ENCODE measurements at places on chromosomes 1 and 21.

DNA sequence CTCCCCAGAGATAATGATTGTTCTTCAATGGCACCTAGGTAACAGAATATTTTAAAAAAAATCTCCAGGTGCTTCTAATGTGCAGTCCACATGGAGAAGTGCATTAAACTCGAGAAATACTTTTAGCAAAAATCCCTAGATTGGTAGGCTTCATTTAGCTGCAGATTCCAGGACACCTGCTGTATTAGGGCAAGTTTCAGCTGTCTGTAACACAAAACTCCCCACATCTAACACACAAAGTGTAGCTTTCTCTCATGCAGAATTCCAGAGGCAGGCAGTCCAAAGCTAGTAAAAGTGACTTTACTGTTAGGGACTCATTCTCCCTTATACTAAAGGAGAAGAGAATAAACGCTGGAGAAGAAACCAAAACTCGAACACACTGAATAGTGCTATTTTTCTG, 1414.3 kb upstream of the B3GALT2 start:
- ATAC-seq: no peak

DNA sequence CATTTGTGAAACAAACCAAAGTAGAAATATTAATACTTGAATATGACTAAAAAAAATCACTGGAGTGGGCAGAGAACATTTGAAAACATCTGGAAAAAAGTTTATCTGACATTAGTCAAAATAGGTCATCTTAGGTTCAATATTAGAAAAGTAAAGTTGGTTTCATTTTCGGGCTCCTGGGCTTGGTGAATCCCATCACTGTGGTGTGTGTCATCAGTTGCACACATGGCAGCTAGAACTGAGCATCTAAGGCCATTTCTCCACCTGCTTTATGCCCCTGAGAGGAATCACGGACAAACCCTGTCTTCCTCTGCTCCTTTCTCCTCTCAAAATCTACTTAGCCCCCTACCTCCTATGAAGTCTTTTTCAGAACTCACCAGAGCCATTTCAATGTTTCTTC, 5.4 kb downstream of the HSD11B1 start:
- no peak for ATAC-seq

DNA sequence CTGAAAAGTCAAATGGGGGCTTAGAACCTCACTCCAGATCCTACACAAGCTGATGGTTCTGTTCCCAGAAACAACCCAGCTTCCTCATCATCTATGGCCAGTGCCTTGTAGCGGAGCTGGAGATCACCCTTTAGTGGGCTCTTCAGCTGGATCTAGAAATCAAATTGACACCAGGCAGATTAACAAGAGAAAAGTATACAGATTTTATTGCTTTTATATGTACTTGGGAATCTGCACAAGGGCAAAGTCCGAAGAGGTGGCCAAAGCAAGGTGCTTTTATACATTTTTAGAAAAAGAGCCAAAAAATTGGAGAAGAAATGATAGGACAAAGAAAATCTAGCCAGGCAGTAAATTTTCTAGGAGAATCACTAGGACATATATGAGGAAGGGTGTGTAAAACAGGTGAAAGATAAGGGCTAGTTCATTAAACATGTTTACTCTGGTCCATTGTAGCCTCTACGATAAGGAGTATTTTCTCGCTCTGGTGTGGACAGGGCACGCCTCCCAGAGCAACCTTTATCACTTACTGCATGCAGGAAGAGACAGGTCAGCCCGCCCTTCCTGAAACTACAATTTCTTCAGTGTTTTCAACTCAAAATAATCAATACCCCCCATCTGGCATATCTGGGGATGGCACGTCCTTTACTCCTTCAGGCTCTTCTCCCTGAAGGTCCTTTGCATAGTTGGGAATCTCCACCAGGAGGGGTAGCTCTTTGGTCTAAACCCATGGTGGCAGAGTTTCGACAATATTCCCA, 14.0 kb upstream of the LGALS8 start:
- ATAC-seq: no peak

DNA sequence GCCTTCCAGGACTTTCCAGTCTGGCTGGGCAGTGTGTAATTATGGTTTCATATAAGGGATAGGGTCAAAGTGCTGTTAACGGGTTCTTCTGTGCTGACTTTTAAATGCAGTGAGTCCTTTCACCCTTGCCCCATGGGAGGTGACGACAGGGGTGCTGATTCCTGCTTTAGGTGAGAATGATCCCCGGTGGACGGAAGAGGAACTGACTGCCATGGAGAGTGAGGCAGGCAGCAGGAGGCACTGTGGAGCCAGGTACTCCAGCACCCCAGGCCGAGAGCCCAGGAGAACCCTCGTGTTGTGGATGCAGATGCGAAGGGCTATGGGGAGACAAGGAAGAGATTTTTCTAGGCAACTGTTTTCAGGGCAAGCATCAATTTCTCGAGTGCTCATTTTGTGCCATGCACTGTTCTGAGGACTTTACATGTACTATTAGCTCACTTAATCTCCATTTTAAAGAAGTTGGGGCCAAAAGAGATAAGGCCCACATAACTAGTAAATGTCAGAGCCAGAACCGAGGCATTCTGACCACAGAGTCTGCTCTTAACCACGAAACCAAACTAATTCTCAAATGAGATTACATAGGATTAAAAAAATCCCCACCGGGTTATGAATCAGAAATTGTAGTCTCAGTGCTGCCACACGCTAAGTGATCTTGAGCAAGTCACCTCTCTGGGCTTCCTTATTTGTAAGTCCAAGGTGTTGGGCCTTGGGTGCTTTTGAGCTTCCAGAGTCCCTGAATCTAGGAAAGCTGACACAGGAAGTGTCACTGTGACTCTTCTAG, 28.2 kb downstream of the STPG1 start:
- ATAC-seq: no peak

DNA sequence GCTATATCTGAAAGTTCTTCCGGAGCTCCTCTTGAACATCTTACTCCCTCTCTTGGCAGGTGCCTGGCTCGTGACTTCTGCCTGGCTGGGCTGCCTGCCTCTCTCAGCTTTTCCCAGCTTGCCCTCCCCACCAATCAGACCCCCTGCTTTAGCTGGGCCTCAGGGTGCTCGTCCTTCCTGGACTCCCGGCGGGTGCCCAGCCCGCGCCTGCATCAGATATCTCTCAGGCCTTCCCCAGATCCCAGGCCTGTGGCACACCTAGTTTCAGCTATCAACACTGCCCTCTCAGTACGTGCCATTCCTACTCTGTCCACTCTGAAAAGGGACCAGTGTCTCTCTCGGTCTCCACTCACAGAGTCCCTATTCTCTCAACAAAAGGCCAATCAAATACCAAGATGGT, 96.5 kb upstream of the CLDN14 start:
- no peak for ATAC-seq

DNA sequence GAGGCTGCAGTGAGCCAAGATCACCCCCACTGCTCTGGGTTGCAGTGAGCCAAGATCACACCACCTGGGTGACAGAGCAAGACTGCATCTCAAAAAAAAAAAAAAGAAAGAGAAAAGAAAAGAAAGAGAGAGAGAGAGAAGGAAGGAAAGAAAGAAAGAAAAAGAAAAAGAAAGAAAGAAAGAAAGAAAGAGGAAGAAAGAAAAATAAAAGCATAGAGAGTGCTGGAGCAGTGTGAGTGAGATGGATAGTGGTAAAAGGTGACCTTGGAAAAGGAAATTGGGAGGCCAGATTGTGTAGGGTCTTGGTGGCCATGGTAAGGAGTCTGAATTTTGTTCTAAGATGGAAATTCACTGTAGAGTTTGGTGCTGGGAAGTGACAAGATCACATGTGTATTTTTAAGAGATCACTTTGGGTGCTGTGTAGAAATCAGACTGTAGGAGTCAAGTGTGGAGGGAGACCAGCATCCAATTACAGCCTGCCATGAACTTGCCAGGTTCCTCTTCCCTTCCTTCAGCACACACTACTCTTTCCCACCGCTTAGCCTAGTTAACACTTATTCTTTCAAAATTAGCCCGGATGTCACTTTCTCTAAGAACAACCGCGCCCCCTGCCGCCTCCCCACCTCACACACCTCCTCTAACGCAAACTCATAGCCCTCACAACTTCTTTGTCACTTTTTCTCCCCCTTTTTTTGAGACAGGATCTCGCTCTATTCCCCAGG, 17.9 kb downstream of the MTX1 start:
- ATAC-seq: peak; percentile 35

- no peak for ATAC-seq
Measured at GRCh38 chr1:205002705-205003104, 40.3 kb upstream of the CNTN2 start.

GRCh38 chr1:5978452-5978851, 13.8 kb downstream of the NPHP4 start:
- ATAC-seq: no peak

DNA sequence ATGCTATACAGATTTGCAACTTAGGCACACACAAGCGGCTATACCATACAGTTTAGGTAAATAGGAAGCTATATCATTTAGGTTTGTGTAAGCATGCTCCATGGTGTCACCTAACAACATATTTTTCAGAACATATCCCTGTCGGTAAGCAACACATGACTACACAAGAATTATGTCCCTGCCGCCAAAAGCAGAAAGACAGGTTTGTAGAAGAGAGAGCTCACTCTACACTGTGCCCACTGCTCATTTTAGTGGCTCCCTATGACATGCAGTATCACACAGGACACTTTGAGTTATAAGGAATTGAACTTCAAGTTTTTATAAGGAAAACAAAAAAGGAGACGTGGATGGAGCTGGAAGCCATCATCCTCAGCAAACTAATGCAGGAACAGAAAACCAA, 132.5 kb upstream of the KAZN start:
- ATAC-seq: no peak

DNA sequence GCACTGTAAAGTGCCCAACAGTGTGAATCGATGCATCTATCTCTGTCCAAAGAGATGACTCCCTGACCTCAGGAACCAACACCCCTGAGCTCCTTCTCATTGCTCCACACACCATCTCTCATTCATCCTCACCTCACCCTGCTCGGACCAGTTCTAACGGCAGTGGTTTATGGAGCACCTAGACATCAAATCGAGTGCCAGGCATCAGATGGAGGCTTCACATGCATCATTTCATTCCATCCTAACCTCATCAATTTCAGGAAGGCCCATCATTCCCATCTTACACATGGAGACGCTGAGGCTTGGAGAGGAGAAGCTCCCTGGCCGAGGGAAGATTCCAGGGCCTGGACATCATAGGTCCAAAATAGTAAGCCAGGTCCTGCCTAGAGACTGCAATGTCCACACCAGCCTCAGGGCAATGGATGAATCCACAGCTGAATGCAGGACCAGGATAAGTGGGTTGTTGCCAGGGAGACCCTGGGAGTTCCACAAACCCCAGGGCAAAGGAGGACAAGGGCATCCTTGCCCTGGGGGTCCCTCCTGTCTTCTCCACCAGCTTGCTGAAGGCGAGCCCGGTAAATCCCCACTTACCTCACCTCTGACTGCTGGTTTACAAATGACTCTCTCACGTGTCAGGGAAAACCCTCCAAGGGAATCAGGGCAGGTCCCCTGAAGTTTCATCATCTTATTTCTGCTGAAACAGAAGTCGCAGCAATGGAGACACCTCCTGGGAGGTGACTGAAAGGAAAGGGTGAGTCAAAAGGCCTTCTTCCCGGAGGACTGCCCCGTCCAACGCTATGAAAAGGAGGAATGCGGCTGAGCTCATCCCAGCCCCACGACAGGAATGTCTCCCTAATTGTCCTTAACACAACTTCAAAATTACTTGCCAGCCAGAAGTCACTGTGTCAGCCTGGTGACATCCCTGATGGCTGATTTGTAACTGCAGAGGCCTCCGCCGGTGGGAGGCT, 9.0 kb upstream of the IFFO2 start:
- no peak for ATAC-seq

DNA sequence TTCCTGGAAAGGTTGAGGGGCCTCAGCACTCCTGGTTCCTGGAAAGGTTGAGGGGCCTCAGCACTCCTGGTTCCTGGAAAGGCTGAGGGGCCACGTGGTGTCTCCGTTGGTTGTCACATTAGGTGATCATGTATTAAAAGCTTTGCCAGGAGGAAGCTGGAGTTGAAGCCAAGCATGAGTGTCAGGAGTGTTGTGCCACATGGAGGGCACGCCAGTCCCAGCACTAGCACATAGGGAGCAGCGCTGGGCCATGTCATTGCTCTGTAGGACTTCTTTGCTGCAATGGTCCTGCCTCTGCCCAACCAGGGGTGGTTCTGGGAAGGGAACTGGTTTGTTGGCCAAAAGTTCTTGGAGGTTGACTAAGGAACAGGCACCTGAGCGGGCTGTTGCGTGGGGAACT, 13.3 kb downstream of the ATP5PO start:
- ATAC-seq: no peak

DNA sequence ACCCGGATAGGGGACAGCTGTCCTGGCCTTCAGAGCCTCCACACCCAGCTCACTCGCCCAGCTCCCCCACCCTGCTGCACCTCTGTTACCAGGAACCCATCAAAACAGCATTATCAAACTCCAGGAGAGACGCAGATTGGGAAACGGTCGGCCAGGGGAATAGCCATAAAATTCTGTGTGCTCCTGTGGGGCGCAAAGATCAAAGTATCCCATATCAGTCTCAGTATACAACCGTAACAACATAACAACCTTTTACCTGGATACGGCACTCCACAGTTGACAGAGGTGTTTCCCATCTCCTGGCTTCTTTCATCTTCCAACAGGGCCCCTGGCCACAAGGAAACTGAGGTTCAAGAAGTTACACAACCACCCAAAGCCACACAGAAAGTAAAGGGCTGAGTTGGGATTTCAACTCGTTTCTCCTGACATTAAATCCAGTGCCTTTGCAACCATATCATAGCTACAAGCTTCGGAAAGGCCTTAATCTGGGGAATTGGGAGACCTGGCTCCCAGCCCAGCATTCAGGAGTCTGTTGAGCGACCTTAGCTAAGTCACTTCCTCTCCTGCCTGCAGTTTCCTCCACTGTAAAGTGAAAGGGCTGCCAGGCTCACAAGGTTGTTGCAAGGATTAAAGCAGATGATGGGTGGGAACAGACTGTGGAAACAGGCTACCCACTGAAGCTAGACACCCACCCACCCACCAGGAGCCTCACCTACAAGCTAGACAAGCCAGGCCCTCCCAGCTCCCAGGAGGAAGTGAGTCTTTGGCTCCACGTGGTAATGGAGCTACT, 8.1 kb upstream of the EPHB2 start:
- no peak for ATAC-seq

DNA sequence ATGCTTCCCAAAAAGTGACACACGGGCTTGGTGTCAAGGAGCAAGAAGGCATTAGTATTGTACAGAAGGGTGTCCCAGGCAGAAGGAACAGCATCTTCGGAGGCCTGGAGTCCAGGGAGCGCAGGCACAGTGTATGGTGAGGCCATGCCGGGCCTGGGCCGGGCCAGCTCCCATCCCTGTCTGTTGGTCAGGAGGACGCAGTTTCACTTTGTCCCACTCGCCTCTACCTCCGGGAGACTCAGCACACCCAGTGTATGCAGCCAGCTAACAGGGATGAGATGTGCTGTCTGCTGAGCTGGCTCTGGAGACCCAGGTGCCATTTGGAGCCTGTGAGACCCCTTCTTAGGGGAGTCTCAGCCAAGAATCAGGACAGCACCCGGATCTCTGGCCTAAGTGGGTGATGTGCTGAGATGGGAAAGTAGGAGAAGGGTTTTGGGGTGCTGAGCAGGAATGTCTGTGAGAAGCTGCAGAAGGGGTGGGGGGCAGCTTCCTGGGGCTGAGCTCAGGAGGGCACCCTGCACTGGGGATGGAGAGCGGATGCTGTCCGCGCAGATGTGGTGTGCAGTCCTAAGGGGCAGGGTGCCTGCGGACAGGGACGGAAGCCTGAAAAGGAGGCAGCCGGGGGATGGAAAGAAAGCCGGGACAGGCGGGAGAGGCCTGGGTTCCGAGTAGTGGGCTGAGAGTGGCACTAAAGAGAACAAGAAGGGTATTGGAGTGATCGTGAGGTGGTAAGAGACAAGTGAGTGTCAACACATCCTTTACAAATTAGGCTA, 25.7 kb downstream of the DMRTB1 start:
- ATAC-seq: no peak

GRCh38 chr1:170630977-170631376, 33.0 kb upstream of the PRRX1 start:
- ATAC-seq: no peak

GRCh38 chr1:200143347-200143746, 115.8 kb downstream of the NR5A2 start:
- ATAC-seq: no peak

Measured in gastroesophageal sphincter (tissue), 4 donors.